ENCODE measurements at places on chromosomes 11 and 22.

- DNase-seq: no peak
Observed at GRCh38 chr22:16915701-16916100, 90.5 kb upstream of the XKR3 start.

DNA sequence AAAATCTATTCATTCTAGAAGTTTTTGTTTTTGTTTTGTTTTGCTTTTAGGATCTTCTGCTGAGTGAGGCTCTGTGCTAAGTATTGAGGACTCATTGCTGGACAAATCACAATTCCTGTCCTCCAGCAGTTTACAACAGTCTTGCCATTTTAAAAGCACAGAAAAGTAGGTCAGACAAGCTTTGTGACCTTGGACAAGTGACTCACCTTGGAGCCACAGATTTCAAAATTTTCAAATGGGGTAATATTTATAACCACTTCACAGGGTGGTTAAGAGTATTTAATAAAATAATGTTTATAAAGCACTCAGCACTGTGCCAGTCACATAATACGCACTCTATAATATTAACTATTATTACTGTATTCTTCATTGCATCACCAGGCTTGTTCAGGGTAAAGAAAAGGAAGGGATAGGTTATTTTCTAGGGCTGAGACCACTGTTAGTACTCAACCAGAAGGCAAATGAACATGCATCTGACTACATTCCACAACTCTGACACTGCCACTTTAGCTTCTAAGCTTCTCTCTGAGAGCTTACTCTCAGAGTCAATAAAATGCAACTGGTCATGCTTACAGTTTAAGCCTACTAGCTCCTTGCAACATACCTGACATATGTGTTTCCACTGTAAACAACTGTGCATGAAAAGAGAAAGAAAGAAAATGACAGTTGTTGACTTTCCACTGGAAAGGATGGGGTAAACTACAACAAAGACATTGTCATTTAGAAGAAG lies 63.2 kb upstream of the FIBIN start:
- peak; percentile 61 for DNase-seq

- no peak for DNase-seq
Observed at GRCh38 chr22:19904935-19905334, 36.6 kb upstream of the COMT start.

GRCh38 chr11:102197670-102198139 lies 87.5 kb downstream of the YAP1 start:
- DNase-seq: no peak

GRCh38 chr22:46122980-46123693 lies 27.2 kb upstream of the PPARA start:
- no peak for DNase-seq

DNA sequence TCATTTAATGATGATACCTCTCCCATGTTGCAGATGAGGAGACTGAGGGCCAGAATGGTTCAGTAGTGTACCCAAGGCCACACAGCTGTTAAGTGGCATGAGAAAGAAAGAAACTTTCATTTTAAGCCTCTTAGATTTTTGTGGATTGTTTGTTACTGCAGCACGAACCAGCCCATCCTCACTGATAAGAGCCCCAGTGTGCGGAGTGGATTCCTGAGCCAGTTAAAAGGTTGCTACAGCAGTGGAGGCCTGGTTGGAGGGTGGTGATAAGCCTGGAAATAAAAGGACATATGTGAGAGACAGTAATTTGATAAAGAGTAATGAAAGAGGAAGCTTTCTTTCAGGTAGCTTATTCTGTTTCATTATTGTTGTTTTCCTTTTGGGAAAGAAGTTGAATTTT lies 89.0 kb downstream of the ATXN10 start:
- DNase-seq: no peak

- DNase-seq: no peak
Observed at GRCh38 chr11:97363331-97363730, 973.5 kb downstream of the JRKL start.

DNA sequence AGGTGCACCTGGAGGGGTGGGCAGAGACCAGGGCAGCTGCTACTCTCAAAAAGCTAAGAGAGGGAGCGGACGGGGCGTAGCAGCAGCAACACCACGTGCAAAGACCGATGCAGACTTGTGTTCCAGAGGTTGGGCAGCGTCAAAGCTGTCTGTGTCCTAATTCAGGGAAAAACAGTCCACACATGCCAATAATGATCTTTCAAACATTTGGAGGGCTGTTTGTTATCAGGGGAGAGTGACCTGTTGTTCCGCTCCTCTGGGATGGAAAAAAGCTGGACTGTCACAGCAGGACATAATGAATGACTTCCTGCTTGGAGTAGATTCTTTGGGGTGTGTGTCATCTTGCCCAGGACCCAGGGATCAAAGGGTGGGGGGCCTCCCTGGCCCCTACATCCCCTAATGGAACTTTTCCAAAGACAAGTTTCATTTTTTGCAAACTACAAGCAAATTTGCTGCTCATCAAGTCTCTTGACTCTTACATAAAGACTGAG lies 6.2 kb upstream of the FBLN1 start:
- no peak for DNase-seq

DNA sequence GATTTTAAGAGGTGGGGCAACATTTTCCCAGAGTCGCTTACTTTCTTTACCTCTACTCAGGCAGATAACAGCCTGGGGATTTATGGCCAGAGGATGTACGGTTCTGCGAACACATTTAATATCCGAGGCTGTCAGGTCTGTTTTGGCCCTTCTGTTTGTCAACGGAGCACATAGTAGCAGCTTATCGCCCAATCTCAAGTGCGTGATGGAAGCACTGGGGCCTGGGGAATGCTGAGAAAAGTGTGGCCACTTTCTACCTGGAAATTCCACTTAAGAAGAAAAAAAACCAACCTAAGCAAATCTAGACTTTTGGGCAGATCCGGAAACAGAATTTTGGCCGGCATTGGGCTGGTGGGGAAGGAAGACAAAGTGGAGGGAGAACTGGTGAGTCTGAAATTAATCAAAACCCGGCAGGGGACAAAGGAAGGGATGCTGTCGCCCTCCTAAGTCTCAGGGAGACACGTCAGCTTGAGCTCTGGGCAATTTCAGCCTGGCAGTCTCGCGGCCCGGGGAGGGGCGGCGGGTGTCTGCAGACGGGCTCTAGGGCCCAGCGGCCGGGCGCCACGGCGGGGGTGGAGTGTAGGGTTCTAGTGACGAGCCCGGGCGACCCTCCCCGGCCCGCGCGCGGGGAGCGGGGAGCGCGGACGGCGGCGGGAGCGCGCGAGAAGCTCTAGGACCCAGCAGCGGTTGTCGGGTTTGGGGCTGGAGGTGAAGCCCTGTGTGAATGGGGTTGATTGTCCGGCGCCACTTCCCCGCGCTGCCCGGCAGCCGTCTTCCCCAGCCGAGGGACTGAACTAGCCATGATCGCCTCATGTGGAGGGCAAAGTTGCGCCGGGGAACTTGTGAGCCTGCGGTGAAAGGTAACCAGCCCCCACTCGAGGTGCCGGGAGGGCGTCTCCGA lies at the start of gene AMOTL1:
Gene AMOTL1 (plus strand): TSS at position 656 of the 901 bp plus-strand sequence. CDS start 156 bp downstream, at position 812.
- peak; percentile 85 for DNase-seq

Data from AG08395 (cell line).